Coronary artery (tissue), 2 donors: ENCODE measurements at places on chromosomes 3 and 15.

DNA sequence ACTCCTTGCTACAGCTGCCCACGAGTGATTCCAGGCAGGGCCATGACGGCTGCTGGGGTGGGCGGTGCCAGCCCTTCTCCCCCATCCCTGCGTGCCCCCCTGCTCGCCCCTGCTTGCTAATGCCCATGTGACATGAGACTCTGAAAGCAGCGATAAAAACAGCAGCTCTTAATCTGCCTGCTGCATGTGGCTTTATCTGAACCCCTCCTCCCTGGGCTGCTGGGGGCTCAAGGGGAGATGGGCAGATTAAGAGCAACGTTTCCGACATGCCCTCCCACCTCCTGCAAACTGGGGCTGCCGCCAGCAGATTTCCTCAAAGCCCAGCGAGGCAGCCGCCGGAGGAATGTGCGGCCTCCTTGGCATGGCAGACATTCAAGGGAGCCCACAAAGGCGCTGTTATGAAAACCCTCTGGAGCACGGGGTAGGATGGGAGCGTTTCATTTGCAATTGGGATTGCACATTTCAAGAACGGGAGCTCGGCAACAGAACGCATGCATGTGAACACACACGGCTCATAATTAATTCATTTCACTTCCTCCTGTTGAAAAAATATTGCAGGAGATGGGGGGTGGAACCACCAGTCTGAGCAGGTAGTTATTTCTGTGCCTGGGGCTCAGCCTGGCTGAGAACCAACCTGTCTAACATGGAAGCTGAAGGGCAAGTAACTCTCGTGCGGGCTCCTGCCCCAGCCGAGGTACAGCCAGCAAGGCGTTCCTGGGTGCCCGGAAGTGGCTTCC is 504.2 kb upstream of the PROK2 start:
- DNase-seq: no peak

DNA sequence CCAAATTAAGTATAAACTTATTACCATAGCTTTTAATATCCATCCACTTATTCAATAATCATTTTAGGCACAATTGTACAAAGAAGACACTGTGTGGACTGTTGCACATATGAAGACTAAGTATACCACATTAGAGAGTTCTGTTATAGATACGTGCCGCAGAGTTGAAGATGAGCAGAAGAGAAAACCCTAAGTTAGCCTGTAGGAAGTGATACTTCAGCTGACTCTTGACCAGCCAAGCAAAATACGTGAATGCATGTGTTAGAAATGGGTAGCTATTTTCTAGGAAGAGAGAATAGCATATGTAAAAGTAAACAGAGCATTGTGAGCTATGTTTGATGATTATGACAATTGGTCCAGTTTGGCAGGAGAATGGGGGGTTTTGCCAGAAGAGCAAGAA is 272.0 kb upstream of the ATP11B start:
- no peak for DNase-seq

GRCh38 chr3:70471464-70472342 is 159.3 kb upstream of the MDFIC2 start:
- no peak for DNase-seq

DNA sequence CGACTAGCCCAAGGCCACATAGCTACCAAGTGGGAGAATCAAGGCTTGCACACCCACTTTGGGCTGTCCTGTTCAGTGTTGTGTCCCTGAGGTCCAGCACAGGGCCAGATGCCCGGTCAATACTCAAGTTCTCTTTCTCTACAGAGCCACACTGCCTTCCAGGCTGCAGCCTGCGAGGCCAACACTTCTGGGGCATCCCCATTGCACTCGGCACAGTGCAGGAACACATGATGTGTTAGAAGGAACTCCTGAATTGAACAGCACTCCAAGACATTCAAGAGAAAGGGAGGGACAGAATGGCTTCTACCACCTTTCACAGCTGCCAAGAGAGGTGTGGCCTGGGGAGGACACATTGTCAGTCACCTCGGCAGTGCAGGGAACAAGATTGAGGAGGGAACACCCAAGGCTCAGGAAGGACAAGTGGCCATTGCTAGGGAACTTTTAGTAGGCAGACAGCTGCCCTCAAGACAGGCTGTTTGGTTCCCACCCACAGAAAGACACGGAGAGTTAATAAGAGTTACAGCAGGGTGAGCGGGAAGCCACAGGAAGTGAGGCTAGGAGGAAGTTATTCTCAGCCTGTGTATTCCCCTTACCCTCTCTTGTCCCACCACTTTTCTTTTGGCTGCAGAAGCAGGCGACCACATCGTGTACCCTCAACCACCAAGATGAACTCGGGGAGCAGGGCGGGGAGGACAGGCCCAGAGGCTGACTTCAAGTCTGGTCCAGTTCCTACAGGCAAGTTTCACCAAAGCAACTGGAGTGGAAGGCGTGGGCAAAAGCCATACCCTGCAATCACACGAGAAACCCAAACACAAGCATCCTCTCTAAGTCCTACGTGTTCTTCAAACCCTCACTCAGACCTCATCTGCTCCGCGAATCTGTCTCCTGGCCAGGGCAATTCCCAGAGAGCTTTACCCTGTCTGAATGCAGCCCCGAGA is 69.4 kb downstream of the SRGAP3 start:
- DNase-seq: no peak

DNA sequence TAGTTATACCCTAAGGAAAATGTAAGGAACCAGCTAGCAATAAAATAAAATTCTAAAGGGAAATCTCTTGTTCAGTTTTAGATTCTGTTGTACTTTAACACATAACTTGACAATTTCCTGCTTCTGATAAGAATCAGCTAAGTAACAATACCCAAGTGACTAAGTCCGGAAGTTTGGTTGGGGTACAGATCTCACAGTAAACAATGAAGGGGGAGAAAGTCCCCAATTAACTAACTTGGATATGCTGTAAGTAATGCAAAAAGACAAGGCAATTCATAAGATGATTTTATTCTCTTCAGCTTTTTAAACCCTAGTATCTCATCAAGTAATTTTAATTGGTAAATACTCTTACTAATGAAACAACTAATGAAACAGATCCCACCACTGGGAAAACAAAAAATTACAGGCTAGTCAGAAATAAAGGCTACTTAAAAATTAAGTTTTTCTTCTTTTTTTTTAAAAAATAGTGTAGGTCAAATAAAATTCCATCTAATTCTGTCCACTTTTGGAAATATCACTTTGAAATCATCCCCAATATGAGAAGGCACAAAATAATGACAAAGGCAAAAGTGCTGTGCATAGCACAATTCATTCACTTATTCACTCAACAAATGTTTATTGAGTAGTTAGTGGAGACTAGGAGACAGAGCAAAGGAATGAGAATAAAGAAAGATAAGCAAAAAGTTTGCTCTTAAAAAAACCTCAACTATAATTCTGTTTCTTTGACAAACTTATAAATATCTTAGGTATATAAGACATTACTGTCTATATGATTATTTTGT is 37.8 kb upstream of the IL20RB start:
- DNase-seq: no peak

DNA sequence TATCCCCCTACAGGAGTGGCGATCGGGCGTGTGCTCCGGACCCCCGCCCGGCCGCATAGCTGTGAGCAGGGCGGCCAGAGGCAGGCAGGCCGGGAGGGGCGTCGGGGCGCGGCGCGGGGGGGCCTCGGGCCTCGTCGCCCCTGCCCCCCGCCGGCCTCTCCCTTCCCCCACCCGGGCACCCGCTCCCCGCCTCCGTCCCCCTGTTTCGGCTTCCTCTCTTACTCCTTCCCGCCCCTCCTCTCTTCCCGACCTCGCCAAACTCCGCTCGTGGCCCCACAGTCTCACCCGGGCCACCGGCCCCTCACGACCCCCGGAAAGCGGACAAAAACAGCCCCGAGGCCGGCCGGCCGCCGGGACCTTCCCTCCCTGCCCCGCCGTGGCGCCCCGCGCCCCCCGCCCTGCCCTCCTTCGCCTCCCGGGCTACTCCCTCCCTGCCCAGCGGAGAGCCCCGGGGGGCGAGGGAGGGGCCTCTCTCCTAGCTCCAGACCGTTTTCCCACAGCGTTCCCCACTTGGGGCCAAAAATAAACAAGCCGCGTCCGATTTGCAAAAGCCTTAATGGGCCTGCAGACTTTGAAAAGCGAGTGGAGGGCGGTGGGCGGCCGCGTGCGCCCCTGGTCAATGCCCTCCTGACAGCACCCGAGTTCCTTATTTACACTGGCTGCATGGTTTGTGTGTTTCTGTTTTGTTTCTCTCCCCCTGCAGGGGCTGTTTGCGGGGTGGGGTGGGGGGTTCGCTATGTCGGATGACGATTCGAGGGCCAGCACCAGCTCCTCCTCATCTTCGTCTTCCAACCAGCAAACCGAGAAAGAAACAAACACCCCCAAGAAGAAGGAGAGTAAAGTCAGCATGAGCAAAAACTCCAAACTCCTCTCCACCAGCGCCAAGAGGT is 1.0 kb downstream of the UBE2E1 start:
- DNase-seq: no peak

DNA sequence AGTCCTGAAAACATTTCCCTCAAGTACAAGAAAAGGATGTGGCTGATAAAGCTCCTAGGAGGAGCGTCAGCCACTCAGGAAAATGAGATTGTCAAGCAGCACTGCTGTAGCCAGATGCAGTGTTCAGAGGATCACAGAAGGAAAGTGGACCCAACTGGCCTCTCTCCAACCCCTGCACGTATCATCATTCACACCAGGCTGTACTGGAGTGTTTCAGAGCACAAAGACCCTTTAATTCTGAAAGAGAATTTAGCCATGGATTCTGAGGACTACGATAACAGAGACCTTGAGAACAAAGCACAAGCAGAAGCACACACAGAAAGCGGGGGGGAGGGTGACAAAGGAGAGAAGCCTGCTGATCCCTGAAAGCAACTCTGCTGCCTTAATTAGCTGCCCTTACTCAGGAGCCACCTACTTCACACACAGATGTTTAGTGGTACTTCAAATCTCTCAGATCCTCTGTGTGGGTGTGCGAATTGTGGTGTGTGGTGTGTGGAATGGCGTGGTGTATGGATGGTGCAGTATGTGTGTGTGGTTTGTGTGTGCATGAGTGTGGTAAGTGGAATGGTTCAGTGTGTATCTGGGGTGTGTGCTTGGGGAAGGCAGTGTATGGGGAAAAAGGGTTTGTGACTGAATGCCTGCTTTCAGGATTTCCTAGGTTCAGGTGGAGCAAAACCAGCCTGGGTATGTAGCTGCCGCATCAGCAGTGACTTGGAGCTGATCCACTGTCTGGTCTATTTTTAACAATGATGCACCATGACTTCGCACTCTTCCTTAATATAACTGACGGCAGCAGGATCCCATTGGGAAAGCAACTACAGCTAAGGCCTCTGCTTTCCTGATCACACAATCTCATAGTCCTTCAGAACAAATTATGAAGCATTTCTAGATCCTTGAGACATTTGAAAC is 192.5 kb downstream of the RSL24D1 start:
- no peak for DNase-seq

DNA sequence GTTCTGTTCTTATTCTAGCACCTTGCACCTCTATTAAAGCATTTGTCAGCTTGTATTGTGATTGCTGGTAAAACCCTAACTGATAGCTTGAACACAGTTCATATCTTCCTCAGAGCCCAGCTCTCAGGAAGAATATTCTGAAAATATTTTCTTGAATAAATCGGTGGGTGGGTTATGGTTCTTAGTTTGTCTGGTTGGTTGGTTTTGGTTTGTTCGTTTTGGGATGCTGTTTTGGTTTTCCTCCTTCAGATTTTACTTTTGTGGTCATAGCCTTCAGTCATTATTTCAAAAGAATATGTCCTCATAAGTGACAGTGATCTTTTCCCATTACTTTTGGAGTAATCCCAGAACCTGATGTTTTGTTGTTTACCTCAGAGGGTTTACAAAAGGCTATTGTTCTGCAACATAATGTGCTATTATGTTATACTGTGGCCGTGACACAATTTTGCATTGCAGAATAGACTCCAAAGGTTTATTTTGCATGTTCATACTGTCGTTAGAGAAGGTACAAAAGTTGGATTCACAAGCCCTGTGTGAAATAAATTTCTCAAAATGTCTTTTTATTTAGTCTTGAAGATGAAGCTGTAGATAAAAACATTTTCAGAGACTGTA is 2.7 kb upstream of the TMEM87A start:
- DNase-seq: no peak

- DNase-seq: no peak
Measured at GRCh38 chr3:20323307-20323927, 137.4 kb upstream of the SGO1 start.

DNA sequence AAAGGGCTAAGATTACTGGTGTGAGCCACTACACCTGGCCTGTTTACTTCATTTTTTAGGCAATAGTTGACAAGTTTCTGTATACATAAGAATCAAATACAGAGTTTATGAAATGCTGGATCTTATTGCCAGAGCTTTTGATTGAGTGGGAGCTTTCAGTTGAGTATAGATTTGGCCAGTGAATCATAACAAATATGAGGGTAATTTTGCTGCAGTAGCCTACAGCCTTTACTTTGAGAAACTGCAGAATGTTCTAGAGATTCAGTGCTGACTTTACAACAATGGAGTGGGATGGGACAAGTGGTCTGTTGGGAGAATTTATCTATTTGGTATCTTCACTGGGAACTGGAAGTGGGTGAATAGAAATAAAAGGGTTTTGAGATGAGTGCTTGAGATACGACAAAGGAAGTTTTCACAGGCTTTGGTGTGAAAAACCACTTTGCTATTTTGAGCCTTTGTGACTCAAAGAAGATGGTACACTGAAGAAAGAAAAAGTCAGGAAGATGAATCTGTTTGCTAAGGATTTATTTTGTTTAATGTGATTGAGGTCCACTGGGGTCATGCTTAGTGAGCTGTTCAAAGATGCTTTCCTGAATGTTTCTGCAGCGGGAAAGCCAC is 227.8 kb downstream of the UBE2E2 start:
- no peak for DNase-seq

- no peak for DNase-seq
Measured at GRCh38 chr3:39158148-39158715, 4.8 kb upstream of the CSRNP1 start.

DNA sequence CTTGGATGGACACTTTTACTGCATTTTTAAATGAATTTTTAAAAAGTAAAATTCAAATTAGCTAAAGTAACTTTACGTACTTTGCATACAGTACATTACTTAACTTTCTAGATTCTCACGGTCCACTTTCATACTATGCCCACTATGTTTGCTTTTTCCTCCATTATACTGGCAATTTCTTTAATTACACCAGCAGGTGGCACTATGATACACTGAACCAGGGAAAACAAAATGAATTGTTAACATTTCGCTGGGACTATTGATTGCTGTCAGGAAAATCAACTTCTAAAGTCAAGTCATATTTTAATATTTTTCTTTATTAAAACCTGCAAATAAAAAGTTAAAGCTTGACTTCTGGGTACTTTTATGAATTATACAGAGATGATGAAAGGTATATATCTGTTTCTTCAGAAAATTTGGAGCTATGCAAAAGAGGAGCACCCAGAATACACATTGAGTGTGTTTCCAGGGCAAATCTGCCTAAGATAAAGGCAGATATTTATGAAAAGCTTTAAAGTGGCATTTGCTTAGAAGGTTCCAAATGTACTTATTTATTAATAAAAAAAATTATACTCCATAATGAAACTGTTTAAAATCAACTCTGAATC is 21.8 kb upstream of the POU1F1 start:
- no peak for DNase-seq
